ENCODE measurements at places on chromosomes 6 and 20.

- no peak for DNase-seq
Measured at GRCh38 chr6:130303431-130303830, 62.4 kb upstream of the TMEM200A start.

GRCh38 chr6:74320715-74321114, 624.7 kb downstream of the CD109 start:
- DNase-seq: no peak

DNA sequence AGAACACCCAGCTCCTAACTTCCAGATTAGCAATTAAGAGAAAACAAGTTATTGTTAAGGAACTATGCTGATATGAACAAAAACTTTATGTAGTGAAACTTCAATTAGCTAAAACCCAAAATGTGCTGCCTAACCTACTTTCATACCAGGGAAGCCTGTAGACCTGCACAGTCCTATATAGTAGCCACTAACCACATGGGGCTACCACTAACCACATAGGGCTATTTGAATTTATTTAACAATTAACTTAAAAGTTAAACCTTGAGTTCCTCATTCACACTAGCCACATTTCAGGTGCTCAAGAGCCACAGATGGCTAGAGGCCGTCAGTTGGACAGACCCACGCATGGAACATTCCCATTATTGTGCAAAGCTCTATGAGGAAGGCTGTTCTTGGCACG, 72.4 kb upstream of the LAMP5 start:
- DNase-seq: no peak

DNA sequence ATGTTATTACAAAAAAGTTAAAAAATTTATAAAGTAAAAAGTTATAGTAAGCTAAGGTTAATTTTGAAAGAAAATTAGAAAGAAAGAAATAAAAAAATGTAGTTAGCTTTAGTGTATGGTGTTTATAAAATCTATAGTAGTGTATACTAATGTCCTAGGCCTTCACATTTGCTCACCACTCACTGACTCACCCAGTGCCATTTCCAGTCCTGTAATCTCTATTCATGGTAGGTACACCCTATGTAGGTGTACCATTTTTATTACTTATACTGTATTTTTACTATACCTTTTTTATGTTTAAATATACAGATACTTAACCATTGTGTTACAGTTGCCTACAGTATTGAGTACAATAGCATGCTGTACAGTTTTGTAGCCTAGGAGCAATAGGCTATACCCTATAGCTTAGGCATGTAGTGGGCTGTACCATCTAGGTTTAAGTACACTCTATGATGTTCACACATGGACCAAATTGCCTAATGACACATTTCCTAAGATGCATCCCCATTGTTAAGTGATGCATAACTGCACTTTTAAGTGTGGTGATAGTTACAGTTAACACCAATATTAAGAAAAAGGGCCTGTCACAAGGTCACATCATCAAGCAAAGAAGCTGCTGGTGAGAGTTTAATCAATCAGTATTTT, 8.0 kb downstream of the CD2AP start:
- DNase-seq: no peak

DNA sequence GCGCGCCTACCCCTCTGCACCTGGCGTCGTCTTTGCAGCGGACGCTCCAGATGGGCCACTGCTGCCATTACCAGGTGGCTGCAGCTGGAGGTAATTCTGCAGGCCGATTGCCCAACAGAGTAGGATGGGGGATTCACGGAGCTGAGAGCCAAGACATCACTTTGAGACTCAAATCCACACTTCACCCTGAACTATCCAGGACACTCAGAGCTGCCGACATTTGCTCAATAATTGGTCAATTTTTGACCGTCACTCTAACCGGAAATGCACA, 694.9 kb upstream of the FLRT3 start:
- no peak for DNase-seq

- DNase-seq: no peak
Measured at GRCh38 chr6:68087399-68088133, 547.5 kb upstream of the ADGRB3 start.

DNA sequence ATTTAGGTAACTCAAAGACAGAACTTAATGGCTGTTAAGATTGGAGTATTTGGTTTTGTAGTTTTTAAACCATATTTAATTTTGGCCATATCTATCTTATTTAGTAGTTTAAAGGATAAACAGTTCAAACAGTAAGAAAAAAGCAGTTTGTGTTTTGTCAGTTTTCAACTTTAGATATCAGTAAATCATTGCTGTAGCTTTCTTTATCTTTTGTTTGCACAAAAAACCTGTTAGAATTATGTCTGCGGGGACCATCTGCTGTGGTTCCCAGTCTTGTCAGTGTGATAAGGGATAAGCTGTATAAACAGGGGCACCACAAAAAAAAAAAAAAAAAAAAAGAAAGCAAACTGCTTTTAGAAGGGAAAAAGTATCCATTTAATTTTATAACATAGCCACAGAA, 40.9 kb downstream of the CDKAL1 start:
- no peak for DNase-seq

GRCh38 chr6:79605968-79606764, 25.0 kb upstream of the SH3BGRL2 start:
- no peak for DNase-seq

DNA sequence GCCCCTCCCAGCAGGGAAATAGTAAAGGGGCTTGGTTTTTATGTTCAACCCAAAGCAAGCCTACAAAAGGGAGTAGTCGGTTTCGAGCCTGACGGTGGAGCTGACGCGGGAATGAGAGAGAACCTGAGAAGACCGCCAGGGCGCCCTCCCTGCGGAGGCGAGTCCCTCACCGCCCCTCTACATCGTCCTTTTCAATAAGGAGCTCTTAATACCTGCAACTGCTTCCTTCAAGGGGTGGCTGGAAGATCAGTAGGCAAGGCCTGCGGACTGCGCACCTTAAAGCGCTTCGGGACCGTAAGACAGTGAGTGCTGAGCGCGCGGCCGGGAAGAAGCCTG, 709 bp upstream of the ZNF76 start:
- no peak for DNase-seq

GRCh38 chr6:32659856-32660595, 6.4 kb downstream of the HLA-DQB1 start:
- DNase-seq: no peak

GRCh38 chr20:54208548-54209176, 775 bp downstream of the PFDN4 start:
- DNase-seq: no peak

DNA sequence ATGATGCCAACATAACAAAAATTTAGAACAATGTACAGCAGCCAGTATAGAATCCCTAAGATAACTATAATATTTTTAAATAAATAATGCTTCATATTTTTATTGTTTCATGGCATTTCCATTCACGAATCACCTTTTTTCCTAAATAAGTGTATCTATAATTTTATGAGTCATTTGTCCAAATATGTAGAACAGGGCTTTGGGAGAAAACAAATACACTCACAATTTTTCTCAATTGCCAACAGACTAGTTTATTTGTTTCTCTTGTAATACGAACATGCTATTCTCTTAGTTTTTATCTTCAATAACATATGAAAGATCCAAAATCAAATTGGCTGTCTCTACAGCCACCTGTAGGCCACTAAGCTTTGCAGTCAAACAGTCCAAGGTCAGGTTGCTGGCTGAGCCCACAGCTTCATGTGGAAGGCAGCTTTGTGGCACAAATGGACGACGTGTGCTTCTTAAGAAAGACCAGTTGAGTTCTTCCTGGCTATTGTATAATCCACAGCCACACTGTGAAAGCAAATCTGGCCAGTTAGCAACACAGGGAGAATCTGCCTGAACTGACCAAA, 29.0 kb downstream of the MKKS start:
- no peak for DNase-seq

- peak; percentile 68 for DNase-seq
Measured at GRCh38 chr6:150418827-150419594, 50.2 kb downstream of the IYD start.

- no peak for DNase-seq
Measured at GRCh38 chr6:51203504-51203903, 384.8 kb downstream of the TFAP2B start.

DNA sequence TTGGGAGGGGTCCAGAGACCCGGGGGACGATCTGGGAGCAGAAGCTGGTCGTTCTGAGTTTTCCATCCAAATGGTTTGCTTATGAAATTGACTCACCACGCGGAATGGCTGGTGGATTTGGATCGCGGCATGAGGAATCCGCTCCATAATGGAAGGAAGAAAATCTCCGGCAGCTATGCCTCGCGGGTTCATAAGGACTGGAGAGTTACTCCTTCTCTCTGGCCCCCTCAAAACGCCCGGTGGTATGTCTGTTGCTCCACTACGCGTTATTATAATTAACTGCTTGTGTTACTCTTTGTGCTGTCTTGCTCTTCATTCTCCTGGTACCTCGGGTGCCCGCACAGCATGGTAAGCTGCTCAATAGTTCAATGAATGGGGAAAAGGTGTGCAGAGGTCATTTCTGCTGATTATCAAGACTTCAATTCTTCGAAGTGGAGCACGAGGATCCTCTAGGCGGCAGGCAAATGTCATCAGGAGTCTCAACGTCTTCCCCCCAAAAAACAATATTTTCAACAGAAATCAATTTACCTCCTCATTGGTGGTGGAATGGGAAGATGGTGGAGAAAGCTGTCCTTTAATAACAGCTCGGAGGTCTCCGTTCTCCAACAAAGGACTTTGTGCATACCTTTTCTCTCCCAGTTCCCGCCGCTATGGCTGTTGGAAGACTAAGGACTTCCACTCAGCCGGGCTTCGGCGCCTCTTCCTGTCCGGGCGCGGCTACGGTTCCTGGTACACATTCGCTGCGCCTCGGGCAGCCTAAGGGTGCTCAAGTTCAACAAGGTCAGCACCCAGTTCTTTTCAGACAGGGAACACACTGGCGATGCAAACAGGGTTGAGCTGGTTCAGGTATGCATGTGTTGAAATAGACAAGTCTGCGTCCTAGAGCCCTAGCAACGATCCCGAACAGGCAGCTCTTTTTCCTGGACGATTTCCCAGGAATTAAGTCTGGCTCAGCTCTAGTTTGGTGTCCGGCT, 9.2 kb upstream of the PRSS16 start:
- DNase-seq: no peak

GRCh38 chr20:58228103-58228483, 360 bp downstream of the ANKRD60 start:
- DNase-seq: no peak

DNA sequence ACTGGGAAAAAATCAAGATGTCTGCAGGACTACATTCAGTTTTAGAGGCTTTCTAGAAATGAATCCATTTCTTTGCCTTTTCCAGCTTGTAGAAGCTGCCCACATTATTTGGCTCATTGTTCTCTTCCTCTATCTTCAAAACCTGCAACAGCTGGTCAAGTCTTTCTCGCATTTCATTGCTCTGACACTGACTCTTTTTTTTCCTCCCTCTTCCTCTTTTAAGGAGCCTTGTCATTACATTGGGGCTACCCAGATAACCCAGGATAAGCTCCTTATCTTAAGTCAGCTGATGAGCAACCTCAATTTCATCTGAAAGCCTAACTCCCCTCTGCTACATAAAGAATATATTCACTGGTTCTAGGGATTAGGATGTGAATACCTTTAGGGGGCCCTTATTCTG, 53.2 kb upstream of the CEP162 start:
- DNase-seq: no peak

DNA sequence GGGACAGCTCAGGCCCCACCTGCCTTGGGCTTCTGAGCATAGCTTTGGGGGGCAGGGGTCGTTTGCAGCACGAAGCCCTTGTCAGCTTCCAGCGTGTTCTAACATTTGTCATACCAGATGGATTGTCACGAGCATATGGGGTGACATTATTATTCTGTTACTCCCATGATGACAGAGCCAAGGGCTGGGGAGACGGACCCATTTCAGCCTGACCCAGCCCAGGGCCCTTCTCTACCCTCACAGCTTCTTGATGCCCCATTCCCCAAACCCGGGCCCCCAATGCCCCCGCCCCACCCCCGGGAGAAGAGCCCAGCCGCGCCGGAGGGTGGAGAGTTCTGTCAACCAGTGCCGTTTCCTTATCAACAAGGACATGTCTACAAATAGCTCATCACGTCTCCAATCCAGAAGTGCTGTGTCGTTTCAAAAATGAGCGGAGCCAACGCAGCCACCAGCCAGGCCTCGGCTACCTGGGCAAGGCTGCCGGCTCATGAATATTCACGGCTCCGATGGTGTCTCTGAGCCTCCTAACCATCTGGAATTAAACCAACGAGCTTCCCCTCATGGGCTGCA, 9.6 kb upstream of the CHRNA4 start:
- no peak for DNase-seq

- no peak for DNase-seq
Measured at GRCh38 chr6:139329224-139329623, 37.4 kb upstream of the TXLNB start.

- DNase-seq: no peak
Measured at GRCh38 chr6:32075781-32076180, 33.4 kb downstream of the TNXB start.

- no peak for DNase-seq
Measured at GRCh38 chr20:3315136-3315535, 76.1 kb upstream of the SLC4A11 start.

DNA sequence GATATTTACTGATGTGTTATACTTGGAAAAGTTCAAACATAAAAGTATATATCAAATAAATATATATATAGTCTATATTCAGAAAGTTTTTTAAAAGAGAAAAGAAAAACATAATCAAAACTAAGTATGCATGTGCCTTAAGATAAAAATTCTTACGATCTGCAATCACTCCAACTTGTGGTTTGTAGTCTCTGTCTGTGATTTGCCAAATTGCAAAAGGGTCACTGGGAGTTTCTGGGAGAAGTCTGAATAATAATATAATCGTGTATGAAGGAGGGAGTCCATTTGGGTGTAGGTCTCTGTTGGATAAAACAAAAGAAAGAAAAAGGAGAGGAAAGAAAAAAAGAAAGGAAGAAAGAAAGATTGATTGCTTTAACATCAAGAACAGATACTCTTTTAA, 92.4 kb downstream of the COL12A1 start:
- no peak for DNase-seq

- no peak for DNase-seq
Measured at GRCh38 chr6:76634695-76635094, 562.2 kb upstream of the IMPG1 start.

GRCh38 chr6:108655806-108656651, 95.3 kb downstream of the FOXO3 start:
- DNase-seq: no peak

- DNase-seq: peak; percentile 31
Measured at GRCh38 chr20:25011261-25011660, 18.7 kb upstream of the APMAP start.

GRCh38 chr6:38503032-38503773, 136.5 kb downstream of the BTBD9 start:
- DNase-seq: no peak

DNA sequence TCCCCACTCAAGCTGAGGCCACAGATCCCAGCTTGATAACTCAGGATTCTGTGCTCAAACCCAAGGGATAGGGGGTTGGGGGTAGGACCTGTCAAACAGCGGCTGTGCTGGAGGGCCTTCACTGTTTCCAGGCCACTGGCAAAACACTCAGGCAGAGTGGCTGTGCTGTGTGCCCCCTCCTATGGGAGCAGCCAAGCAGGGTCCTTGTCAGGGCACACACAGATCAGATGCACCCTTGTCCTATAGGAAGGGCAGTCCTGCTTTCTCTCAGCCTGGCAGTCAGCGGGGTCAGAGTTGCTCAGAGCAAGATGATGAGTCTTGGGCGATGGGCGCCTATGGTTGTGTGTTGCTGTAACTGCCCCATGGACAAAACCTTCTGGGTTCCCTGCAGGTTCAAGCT, 554.8 kb downstream of the TBC1D32 start:
- DNase-seq: no peak

- DNase-seq: peak; percentile 81
Measured at GRCh38 chr20:38645980-38646858, 44.6 kb downstream of the ARHGAP40 start.

GRCh38 chr6:96571551-96571950, 8.6 kb downstream of the FHL5 start:
- no peak for DNase-seq

Data from Peyer's patch (tissue), 4 donors.